ENCODE measurements at places on chromosomes 5 and 9. TPM values are rescaled to one million over a fixed set of nuclear protein-coding genes. Genes with fewer than 3 reads are reported as not detected.

The ZDHHC11B gene
- 0.86 TPM for total RNA-seq

The KIF4B gene
- 0.07 TPM for total RNA-seq

The TGFBI gene
- 4.7 TPM for total RNA-seq

The HRCT1 gene
- not detected for total RNA-seq

The SH3TC2 gene
- total RNA-seq, result not detected

The GRIA1 gene
- total RNA-seq, result 0.52 TPM

The CHSY3 gene
- total RNA-seq, result 0.37 TPM

The SMIM32 gene
- 0.13 TPM for total RNA-seq

The NUDCD2 gene
- 45.6 TPM for total RNA-seq

The SPAG8 gene
- total RNA-seq, result 0.46 TPM

The SHOC1 gene
- not detected for total RNA-seq

The SPATA31D1 gene
- not detected for total RNA-seq

The CCDC192 gene
- not detected for total RNA-seq

The ADRB2 gene
- 0.26 TPM for total RNA-seq

The PRRT1B gene
- total RNA-seq, result 1.0 TPM

The SPATA31E1 gene
- 0.09 TPM for total RNA-seq

The MYMK gene
- not detected for total RNA-seq

The DNAH5 gene
- total RNA-seq, result 0.50 TPM

The CER1 gene
- 22.3 TPM for total RNA-seq

The ELOVL7 gene
- 2.5 TPM for total RNA-seq

The CLIC3 gene
- 0.29 TPM for total RNA-seq

The ANKRD20A1 gene
- 0.24 TPM for total RNA-seq

The PCDHB4 gene
- total RNA-seq, result 1.6 TPM

The GLDC gene
- total RNA-seq, result 74.6 TPM

The OR1N1 gene
- not detected for total RNA-seq

The LCN15 gene
- not detected for total RNA-seq
